ENCODE measurements at places on chromosomes 1 and 21.

- DNase-seq: no peak
Observed at GRCh38 chr1:170241266-170241851, 95.6 kb downstream of the NTMT2 start.

GRCh38 chr1:244287726-244288125 lies 164.0 kb downstream of the ADSS2 start:
- no peak for DNase-seq

DNA sequence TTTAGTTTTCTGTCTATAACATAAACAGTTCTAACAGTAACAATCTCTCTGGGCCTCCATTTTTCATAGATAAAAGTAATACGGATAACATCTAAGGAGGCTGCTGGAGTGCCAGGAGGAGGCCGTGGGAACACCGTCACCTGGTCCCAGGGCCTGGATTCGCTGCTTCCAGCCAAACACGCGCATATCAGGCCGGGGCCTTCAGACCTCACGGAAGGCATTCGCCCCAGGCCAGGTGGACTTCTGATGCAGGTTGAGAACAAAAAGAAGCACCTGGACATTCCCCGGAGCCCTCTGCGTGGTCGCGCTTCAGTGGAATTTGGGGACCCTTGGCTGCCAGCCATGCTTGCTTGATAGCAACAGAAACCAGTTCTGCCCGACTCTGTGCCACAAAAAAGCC lies 113.1 kb upstream of the GUCA2B start:
- DNase-seq: no peak

- no peak for DNase-seq
Observed at GRCh38 chr1:161868832-161869231, 102.7 kb downstream of the ATF6 start.

DNA sequence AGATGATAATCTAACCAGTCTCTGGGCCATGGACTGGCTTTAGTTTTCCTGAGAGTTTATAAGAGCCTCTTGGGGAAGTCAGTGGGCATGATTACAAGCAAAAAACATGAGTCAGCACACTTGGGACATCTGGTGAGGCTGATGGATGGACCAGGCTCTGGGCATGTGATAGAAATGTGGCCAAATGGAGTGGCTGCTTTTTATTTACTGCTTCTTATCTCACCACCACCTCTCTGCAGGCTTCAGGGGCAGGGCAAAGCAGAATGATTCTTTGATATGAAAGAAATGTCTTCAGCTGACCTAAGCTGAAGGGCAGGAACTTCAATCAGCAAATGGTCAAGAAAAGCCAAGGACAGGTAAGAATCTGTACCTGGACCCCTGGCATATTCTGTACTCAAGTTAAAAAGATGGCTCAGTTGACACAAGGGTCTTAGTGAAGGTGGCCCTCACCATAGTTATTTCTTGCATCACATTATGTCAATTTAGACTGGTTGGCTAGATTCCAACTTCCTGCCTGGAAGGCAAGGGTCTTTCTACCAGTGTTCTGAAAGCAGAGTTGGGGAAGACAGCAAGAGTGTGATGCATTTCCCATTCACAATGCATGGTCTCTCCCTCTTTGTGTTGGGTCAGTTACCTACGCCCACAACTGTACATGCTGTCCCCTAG lies 162.8 kb downstream of the FASLG start:
- DNase-seq: no peak

- DNase-seq: peak; percentile 15
Observed at GRCh38 chr1:181818943-181819342, 242.6 kb downstream of the ZNF648 start.
